HFF-Myc (cell line): ENCODE measurements at places on chromosomes 5 and 9.

GRCh38 chr9:81693671-81694378 is 4.5 kb upstream of the TLE1 start:
- DNase-seq: no peak

DNA sequence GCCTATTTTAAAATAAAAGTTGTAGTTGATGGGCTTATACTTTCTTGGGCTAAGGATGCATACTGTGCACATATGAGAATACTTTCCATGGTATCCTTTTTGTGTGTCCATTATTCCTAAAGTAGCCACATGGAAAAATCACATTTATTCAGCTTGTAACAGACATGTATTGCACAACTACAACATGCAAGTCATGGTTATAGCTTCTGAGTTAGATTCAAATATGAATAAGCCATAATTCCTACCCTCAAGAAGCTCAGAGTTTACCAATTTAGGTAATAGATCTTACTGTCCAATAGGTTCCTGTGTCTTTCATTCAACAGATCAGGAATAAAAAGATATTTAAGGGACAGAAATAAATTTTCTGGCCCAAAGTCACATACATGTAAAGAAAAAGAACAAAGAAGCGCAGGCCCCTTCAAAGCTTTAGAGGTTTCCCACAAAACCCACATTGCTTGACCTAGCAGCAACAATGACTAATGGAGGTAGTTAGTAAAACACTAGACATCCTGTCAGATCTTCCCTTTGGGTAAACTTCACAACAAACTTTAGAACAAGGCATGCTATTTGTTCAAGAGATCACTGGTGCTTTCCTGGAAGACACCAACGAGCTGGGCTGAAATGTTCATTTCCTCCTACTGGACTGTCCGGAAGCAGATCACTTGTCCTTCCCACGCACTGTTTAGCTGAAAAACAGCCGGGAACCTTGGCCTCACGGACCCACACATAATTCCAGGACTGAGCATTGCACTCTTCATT is 78.4 kb upstream of the ITGA1 start:
- no peak for DNase-seq

- no peak for DNase-seq
Measured at GRCh38 chr9:2771661-2772060, 54.4 kb downstream of the KCNV2 start.

GRCh38 chr9:5718296-5719032 is 89.6 kb downstream of the RIC1 start:
- no peak for DNase-seq

DNA sequence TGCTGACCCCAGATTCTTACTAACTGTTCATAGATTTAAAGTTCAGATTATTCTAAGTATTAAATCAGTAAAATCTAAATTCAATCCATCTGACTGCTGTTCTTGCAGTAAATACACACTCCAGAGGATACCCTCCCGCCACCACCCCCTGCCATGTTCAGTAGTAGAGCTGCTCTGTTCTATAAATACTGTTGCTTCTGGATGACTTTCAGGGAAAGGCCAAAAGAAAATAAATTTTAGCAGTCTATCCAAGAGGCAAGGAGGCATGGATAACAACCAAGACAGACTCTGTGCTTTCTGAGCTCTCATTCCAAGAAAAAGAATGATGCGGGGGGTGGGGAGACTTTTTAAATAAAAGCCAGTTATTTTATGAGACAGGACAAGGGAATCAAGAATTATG is 115.1 kb downstream of the ADAMTS6 start:
- DNase-seq: no peak

DNA sequence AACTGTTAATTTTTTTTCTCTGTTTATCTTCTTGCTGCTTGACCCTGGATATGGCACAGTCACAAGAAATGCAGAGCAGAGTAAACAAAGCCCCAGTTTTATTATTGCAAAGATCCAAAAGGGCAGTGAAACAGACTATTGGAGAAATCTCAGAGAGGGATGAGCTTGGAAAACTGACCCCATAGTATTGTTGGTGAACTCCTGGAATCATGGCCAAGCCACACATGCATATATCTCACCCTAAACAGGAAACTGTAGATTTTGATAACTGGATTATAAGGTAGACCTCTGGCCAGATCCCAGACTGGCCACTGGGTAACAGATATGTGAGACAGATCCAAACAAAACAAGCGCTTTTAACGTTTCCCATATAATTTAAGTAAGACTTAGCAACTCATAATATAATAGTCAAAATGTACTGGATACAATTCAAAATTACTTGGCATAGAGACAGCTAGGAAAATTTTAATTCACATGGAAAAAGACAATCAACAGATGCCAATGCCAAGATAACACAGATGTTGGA is 263.5 kb upstream of the SEMA6A start:
- no peak for DNase-seq

DNA sequence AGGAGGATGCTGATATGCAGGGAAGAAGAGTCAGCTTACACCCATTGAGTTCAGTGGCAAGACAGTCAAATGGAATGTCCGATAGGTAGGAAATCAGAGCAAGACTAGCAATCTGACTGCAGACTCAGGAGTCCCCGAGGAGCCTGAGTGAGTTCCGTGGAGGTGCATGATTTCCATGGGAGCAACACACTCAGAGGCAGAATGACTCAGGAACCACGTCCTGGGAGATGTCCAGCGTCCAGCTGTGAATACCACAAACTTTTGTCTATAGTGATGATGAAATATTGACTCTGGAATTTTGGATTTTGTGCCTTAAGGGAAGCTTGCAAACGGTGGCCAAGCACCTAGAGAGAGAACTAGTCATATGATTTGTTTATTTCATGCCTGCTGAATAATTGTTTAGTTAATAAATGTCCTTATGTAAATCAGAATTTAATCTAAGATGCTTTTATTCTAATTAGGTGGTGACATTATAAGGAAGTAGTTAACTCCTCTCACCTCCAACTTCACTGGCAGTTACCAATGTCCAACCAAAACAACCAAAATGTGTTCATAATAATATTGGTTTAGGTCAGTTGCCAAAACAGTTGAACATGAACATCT is 100.4 kb downstream of the PDE4D start:
- peak; percentile 67 for DNase-seq

- no peak for DNase-seq
Measured at GRCh38 chr9:97689401-97690180, 7.5 kb downstream of the XPA start.

- no peak for DNase-seq
Measured at GRCh38 chr5:108418197-108418596, 36.3 kb upstream of the FBXL17 start.
